Activated T-cell treated with anti-CD3 and anti-CD28 coated beads for 24 hours (primary cell): ENCODE measurements at places on chromosomes 12 and 14.

- DNase-seq, result no peak
Observed at GRCh38 chr12:107228076-107228475, 134.7 kb upstream of the CRY1 start.

DNA sequence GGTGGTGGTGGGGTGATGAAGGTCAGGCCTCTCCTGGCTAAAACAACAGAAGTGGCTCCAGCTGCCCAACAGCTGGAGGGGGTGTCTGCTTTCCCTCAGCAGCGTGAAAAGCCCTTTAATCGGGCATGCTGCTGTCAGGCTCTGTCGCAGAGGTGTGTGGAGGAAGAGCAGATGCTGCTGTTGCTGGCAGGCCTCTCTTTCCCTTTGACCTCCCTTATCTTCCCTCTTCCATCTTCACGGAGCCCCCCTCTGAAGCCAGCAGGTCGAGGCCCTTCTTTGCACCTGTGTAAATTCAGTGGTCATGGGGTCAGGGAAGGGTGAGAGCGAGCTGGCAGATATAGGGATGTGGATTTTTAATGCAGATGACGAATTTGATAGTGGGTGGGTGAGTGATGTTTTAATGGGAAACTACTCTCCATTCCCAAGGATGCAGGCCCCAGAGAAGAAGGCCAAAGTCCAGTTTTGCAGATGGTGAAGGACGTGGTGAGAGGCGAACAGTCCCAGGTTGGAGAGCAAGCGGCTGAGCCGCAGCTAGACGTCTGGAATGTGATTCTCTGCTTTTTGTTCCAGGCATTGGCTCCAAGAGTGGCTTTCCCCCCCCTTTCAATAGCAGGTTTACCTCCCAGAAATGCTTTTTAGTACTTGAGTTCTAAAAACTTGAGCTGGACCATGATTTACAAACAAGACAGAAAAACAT, 64.0 kb downstream of the SMOC1 start:
- DNase-seq, result no peak

- DNase-seq, result no peak
Observed at GRCh38 chr14:51035611-51036192, 59.2 kb downstream of the TRIM9 start.

DNA sequence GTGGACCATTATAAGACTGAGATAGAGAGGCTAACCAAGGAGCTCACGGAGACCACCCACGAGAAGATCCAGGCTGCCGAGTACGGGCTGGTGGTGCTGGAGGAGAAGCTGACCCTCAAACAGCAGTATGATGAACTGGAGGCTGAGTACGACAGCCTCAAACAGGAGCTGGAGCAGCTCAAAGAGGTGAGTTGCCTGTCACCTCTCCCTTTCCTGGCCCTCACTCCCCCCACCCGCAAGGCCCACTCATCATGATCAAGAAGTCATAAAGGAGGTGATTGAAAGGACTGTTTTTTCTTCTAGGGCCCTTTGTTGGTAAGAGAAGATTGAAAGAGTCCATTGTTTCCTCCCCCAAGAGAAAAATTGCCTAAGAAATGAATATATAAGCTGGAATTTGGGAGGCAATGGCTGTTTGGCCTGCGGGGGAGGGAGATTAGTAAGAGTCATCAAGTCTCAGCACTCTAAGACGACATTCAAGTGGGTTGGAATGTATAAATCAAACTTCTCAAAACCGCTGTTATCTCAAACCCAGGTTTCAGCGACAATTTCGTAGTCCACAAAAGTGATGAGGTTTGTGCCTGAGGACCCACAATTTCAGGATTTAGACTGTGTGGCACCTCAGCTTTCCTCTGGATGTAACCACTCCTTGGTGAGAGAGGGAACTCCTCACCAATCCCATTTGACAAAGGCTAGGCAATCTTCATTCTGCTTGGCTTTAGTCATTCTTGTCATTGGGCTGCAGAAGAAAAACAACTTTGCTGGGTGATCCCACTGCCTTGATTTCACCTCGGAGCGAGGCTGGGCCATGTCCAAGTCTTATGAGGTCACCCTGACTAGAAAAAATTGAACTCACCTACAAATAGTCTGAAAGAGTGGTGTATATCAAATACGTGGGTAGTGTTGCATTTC, 966 bp downstream of the BICD1 start:
- peak; percentile 16 for DNase-seq

- no peak for DNase-seq
Observed at GRCh38 chr12:62749586-62749985, 185.4 kb downstream of the PPM1H start.
